ENCODE measurements at places on chromosomes 13 and 19.

DNA sequence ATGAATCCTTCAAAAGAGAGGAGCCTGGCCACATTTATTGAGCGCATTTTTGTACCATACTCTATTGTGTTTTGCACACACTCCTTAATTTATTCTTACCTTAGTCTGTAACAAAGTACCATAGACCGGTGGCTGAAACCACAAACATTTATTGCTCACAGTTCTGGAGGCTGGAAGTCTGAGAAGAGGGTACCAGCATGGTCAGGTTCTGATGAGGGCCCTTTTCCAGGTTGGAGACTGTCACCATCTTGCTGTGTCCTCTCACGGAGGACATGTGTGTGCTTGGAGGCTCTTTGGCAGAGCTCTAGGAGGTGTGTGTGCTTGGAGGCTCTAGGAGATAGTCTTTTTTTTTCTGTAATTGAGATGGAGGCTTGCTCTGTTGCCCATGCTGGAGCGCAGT, 2.1 kb downstream of the ZNF331 start:
- DNase-seq = no peak

GRCh38 chr13:109840201-109840892, 54.0 kb upstream of the IRS2 start:
- no peak for DNase-seq

- DNase-seq = peak; percentile 37
These were observed 67.0 kb upstream of the SERP2 start for GRCh38 chr13:44306371-44307192.

DNA sequence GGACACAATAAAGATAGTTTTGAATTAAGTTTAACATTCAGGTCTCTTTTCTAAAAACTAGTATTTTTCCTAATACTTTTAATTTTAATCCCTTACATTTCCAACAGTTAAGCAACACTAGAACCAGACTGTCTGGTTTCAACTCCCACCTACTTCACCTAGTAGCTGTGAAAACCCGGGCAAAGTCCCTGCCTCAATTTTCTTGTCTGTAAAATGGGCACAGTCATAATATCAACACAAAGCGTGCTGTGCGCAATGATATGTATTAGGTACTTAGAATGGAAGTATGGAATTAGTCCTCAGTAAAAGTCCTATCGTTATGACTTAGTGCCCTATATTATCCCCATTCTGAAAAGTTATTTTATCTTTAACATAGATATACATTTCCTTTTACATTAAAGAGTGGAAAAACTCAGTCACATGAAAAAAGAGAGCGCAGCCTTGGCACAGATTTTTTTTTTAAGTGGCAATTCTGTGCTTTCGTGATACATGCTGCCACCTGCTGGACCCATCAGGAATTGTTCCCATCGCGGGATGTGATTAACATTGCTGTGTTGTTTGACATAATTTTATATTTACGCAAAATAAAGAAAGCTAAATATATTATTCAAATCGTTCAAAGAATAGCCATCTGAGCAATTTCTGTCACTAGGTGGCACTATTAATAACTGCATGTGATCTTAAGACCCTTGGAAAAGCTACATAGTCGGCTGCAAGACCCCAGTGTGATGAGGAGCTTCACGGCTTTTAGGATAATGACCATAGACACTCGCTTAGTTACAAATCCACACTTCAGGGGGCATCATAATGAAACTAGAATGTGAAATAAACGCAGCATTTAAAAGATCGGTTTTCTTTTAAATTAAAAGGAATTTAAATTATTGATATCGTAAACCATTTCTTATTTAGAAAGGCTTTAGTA, 59.9 kb downstream of the LIG4 start:
- DNase-seq = peak; percentile 39

- no peak for DNase-seq
These were observed 31.5 kb upstream of the HIF3A start for GRCh38 chr19:46265217-46265828.

- DNase-seq = no peak
These were observed 26.2 kb upstream of the TMEM160 start for GRCh38 chr19:47074621-47075020.

- DNase-seq = no peak
These were observed 352.9 kb downstream of the FOXO1 start for GRCh38 chr13:40313269-40314200.

DNA sequence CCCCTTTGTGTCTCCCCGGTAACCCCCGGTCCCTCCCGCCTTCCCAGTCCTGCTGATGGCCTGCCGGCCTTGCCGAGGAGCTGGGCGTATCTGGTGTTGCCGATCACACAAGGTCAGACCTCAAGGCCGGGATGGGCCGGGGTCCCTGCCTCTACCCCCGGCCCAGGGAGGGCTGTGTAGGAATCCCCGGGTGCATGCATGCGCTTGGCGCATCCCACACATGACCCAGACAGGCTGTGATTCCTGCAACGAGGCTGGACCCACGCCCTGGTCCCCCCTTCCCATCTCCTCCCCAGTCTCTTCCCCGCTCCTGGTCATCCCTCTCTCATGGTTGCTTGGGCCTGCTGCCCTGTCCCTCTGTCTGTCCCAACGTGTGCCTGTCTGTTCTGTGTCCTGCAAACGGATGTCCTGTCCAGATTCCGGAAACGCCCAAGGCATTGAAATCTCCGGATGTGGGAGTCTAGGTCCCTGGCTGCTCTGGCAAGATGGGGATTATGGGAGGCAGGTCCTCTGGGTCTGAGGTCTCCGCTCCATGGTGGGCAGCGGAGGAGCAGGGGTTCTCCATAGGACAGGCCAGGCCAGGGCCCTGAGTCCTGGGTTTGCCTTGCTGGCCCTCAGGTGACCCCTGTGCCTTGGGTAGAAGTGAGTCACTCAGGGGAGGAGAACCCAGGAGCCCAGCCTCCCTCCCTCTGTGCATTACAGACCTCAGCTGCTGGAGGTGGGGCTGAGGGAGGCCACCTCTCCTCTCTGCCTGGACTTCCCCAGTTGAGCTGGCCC, 1.6 kb downstream of the PKN1 start:
- DNase-seq = no peak
